ENCODE measurements at places on chromosomes 6 and 20. TPM values are rescaled to one million over a fixed set of nuclear protein-coding genes. Genes with fewer than 3 reads are reported as not detected.

TMEM14A gene
- 14.6 TPM for total RNA-seq

GRCh38 chr6:155448668-155449449 is 6.8 kb downstream of the NOX3 start:
- H3K27ac ChIP-seq = no peak overlapping the region
- no peaks in the 10 kb centered on the region for H3K36me3 ChIP-seq
- H3K4me1 ChIP-seq = peaks cover 6% of the 10 kb centered on the region
- no peaks in the 10 kb centered on the region for H3K27me3 ChIP-seq
- H3K4me3 ChIP-seq = no peak overlapping the region

GRCh38 chr20:50558483-50558925 is 48.3 kb downstream of the PTPN1 start:
- peaks cover 18% of the 10 kb centered on the region for H3K36me3 ChIP-seq
- peaks cover 36% of the 10 kb centered on the region for H3K4me1 ChIP-seq
- H3K27me3 ChIP-seq = no peaks in the 10 kb centered on the region
- DNase-seq = no peak
- H3K27ac ChIP-seq = no peak overlapping the region

PGC gene
- 947 TPM for total RNA-seq

DNA sequence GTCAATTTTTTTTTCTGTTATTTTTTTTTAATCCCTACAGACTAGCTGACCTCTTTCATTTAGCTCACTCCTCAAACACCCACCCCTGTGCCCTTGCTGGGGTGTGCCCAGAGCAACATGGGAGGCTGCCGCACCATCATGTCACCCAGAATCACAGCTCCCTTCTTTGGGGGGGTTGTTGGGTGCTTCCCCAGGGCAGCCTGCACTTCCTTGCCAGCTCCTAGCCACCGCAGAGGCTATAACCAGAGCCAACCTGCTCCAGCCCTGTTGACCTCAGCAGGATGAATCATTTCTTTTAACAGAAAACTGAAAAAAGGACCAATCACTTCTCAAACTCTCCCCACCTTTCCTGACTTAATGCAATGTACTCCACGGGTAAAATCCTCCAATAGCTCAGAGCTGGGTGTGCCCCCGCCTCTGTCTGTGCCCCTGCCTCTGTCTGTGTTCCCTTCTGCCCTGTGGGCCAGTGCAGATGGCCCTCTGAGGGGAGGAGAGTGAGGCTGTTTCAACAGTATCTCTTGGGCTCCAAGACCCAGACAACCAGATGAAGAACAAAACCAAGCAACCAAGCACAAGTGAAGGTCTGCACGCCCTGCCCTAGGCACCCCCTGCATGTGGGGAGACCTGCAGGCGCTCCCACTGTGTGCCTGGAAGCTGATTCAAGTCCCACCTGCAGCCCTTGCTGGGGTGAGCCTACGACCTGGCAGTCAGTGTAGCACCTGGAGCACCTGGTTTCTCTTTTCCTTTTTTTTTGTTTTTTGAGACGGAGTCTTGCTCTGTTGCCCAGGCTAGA is 67.7 kb downstream of the PYGB start:
- peaks cover 30% of the 10 kb centered on the region for H3K4me1 ChIP-seq
- no peak overlapping the region for H3K27ac ChIP-seq
- no peak overlapping the region for H3K4me3 ChIP-seq
- H3K27me3 ChIP-seq = no peaks in the 10 kb centered on the region
- peak; percentile 34 for DNase-seq

- H3K27ac ChIP-seq = no peak overlapping the region
- H3K4me1 ChIP-seq = peaks cover 22% of the 10 kb centered on the region
- peaks cover 6% of the 10 kb centered on the region for H3K36me3 ChIP-seq
These were observed 146.2 kb upstream of the CARMIL1 start for GRCh38 chr6:25132934-25133333.

CST9 gene
- total RNA-seq = not detected

- no peak for DNase-seq
- no peaks in the 10 kb centered on the region for H3K36me3 ChIP-seq
- no peak overlapping the region for H3K4me3 ChIP-seq
- peaks cover 22% of the 10 kb centered on the region for H3K4me1 ChIP-seq
These were observed 72.5 kb downstream of the TNFRSF21 start for GRCh38 chr6:47237196-47237595.

DEF6 gene
- 21.5 TPM for total RNA-seq

- no peaks in the 10 kb centered on the region for H3K27me3 ChIP-seq
- H3K27ac ChIP-seq = no peak overlapping the region
- no peak for DNase-seq
- H3K4me1 ChIP-seq = peaks cover 20% of the 10 kb centered on the region
These were observed 49.2 kb downstream of the TGM2 start for GRCh38 chr20:38115896-38116295.

GRCh38 chr6:63553208-63553607 is 19.1 kb upstream of the LOC128125822 start:
- no peak for DNase-seq
- no peaks in the 10 kb centered on the region for H3K4me1 ChIP-seq
- no peaks in the 10 kb centered on the region for H3K36me3 ChIP-seq
- H3K27me3 ChIP-seq = no peaks in the 10 kb centered on the region
- no peak overlapping the region for H3K27ac ChIP-seq

DNA sequence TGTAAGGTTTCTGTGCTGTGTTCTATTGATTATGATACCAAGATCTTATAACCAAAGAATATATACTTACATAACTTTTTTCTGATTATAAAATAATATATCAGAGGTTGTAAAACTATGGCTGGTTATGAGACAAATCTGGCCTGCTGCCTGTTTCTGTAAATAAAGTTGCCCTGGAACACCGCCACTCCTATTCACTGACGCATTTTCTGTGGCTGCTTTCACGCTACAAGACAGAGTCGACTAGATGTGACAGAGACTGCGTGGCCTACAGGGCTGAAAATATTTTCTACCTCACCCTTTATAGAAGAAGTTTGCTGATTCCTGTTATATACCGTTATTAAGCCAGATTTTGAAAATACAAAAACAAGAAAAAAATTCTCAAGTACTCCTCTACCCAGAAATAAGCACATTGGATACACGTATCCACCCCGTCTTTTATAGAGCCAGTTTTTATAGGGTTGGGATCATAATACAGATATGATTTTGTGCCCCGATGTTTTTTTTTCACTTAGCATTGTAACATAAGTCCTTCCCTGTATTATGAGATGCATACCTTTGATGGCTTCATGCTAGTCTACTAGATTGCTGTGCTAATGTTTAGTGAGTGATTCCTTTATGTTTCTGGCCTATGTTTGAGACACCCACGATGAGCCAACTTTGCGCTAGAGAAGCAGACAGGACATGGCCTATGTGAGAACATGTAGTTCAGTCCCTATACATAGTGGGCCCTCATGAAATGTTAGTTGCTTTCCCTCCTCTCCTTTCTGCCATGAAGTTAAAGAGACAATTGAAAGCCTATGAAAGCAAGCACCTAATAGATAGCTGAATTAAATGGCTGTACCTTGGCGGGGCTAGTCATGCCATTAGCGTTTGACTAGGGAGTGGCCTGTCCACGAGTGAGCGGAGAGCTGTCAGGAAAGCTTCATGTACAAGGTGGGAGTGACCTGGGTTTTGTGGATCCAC is 98.1 kb upstream of the KCNK16 start:
- no peak overlapping the region for H3K4me3 ChIP-seq
- no peak overlapping the region for H3K27ac ChIP-seq
- DNase-seq = no peak
- no peaks in the 10 kb centered on the region for H3K27me3 ChIP-seq

DNA sequence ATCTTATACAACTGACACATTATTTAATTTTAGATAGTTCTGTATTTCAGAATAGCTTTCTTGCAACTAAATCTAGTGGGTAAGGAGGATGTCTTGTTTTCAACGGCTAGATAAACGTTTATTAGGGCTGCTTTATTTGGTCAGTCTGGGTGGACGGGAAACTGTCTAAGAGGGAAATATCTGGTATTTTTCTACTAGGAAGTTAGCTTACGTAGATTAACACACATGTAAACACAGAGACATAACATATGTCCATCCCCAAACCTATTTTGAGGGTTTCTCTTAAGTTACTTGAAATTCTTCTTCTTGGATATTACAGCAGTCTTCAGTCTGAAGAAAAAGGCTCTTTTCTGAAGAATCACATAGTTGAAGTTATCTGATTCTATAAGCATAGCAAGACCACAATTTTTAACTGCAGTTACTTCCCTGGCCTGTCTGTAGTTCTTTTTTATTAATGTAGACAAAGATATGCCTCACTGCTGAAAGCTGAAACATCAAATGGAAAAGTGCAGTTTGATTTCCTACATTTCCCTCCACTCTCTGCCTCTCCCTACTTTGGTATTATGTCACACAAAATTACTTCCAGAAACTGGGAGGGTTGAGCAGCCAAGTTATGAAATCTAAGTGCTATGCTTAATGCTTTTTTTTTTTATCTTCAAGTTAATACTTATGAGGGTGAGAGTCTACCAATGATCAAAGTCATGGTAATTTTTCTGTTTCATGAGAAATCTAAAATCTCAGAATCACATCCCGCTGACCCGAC is 37.4 kb downstream of the PLAGL1 start:
- H3K4me3 ChIP-seq = no peak overlapping the region
- no peak overlapping the region for H3K27ac ChIP-seq
- peaks cover 27% of the 10 kb centered on the region for H3K4me1 ChIP-seq
- H3K36me3 ChIP-seq = no peaks in the 10 kb centered on the region
- H3K27me3 ChIP-seq = no peaks in the 10 kb centered on the region

DNA sequence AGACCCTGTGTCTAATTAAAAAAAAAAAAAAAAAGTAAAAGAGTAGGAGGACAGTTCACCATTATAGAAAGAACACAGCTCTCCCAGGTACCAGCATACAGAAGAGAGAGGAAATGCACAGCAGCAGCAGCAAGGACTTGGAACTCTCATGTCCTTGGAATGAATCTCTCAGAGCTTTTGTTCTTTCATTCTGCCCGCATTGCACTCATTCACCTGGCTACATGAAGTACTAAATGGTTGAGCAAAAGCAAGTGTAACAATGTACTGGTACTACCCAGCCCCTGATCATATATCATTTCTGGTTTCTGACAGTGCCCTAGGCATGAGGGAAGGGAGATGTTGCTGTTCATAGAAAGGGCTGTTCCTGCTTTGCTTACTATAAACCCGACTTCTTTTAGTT is 12.1 kb upstream of the BTN3A3 start:
- H3K27ac ChIP-seq = no peak overlapping the region
- no peak for DNase-seq
- no peaks in the 10 kb centered on the region for H3K27me3 ChIP-seq

GSTA2 gene
- total RNA-seq = 4.8 TPM

DNA sequence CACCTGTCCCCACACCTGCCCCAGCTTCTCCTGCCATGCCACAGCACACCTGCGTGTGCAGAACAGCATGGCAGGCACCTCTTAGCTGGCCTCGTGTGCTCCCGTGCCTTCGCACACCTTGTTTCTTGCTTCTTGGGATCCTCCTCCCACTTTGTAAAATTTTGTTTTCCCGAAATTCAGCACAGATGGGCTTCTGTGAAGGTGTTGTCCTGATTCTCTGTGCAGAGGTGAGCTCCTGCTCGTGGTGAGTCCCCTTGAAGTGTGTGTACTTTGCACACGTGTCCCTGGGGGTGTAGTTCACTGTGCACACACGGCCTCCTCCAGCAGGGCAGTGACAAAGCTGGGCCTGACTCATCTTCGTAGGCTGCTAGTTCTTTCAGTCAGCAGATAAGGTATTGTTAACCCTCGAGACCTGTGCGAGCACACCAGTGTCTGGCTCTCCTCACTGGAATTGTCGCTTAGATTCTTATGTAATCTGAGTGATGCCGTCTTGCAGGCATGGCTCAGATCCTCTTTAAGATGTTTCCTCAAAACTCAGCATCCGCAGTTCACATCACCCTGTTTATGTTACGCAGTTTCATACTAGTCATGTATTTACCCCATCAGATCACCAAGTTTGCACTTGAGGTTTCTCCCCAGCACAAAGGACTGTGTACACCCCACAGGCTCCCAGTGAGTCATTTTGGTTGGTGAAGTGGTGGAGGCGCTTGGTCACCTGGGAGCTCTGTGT is 77.7 kb downstream of the CDYL start:
- H3K4me3 ChIP-seq = no peak overlapping the region
- no peaks in the 10 kb centered on the region for H3K27me3 ChIP-seq
- H3K36me3 ChIP-seq = no peaks in the 10 kb centered on the region

- no peak for DNase-seq
- no peaks in the 10 kb centered on the region for H3K27me3 ChIP-seq
- no peak overlapping the region for H3K27ac ChIP-seq
- H3K4me1 ChIP-seq = peaks cover 38% of the 10 kb centered on the region
- no peaks in the 10 kb centered on the region for H3K36me3 ChIP-seq
These were observed 4.8 kb downstream of the SAMD10 start for GRCh38 chr20:63974402-63975200.

DNA sequence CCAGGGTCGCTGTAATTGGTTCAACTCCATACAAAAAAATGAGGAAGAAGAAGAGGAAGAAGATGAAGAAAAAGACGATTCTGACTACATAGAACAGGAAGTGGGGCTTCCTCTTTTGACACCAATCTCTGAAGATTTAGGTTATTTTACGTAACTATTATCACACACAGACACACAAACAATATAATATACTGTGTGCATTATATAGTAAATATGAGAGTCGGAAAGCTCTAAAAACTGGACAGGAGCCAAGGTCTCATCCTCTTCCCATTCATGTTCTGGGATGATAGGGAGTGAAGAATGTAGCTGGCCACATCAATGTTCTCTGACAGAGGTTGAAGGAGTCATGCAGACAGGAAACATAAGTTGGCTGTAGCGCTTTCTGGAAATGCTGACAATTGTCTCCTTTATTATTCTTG is 13.3 kb downstream of the RSPH4A start:
- H3K4me1 ChIP-seq = peaks cover 4% of the 10 kb centered on the region
- H3K4me3 ChIP-seq = no peak overlapping the region
- H3K27me3 ChIP-seq = no peaks in the 10 kb centered on the region

DNA sequence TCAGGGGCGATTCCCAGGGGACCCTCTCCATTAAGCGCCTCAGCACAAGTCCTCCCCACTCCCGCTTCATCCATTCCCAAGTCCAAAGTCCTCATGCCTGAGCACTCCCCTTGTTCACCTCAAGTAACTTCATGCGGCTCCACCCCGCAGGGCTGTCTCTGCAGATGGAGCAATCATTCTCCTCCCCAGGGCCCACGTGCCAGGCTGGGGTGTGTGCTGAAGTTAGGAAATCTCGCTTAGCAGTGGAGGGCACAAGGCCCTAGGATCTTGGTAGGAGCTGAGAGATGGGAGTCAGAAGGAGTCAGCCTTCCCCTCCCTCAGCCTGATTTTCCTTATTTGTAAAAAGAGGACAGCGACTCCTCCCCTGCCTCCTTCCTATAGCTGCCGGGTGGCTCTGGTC is 3.5 kb downstream of the TGM3 start:
- DNase-seq = peak; percentile 87
- no peaks in the 10 kb centered on the region for H3K36me3 ChIP-seq
- H3K27me3 ChIP-seq = no peaks in the 10 kb centered on the region
- no peaks in the 10 kb centered on the region for H3K4me1 ChIP-seq
